ENCODE measurements at places on chromosomes 7 and 10. TPM values are rescaled to one million over a fixed set of nuclear protein-coding genes. Genes with fewer than 3 reads are reported as not detected.

ITGB8 gene
- 0.95 TPM for total RNA-seq

CYP26A1 gene
- total RNA-seq, result 2.7 TPM

KIAA1217 gene
- 2.8 TPM for total RNA-seq

RBAK gene
- 6.7 TPM for total RNA-seq

MOGAT3 gene
- total RNA-seq, result not detected

YKT6 gene
- total RNA-seq, result 111 TPM
